ENCODE measurements at places on chromosomes 5 and 9.

DNA sequence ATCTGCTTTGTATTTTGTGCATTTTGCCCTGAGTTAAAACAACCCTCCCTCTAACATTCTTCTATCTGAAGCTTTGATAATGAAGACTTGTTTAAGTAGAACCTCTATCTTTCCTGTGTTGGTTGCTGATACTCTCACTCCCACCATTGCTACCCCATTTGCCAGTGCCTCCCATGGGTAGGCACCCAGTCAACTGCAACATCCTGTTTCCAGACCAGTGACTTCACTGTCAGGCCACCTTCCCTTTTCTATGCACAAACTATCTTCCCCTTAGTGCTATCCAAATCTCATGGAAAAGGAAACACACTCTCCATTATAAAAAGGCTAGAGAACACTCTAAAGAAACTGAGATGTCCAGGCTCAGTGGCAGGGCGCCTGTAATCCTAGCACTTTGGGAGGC, 5.6 kb upstream of the IARS1 start:
- DNase-seq = no peak

GRCh38 chr9:974031-974995, 2.1 kb upstream of the DMRT3 start:
- DNase-seq = no peak

DNA sequence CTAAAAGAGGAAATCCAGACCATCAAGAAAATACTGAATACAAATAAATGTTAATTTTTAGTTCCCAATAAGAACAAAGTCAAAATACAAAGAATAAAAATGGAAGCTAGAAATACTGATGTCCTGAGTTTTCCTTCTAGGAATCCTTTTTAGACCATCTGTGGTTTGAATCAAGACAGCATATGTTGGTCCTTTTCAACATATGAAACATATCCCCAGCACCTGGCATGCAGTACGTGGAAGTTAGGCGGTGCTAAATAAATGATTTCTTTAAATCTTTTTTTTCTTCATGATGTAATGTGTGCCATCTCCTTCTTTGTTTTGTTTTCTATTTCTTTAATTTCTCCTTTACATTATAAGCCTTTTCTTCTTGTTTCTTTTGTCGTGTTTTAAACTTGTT, 34.0 kb downstream of the KIAA1958 start:
- no peak for DNase-seq

- no peak for DNase-seq
Measured at GRCh38 chr5:73170522-73170921, 2.5 kb upstream of the TMEM174 start.

DNA sequence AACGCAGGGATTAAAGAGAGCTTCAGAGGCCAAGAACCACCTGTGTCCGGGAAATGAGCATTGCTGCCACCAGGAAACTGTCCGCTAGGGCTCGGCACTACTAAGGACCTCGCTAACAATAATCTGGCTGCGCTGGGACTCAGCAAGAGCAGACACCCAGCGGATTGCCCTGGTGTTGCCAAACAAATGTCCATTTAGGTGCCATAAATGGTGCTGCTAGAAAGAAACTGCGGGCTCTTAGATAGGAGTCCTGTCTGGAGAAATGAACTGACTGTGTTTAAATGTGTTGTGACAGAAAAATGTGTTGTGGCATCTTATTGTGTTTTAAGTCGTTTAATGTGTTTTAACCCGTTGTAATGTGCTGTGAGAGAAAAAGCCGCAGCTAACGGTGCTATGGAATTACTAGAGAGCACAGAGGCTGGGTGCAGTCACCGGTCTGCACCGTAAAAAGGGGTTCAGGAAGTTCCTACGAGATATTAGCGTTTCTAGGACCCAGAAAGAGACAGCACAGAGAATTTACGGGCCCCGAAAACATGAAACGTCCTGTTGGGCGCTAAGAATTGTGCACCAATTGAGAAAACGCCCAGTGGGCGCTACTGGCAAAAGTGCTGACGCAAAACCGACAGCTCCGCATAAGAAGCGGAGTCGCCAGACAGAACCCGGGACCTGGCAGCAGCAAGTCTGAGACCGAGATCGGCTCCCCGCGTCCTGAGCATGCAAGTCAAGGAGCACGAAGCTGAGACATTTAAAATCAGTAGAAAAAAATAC, 90.6 kb downstream of the ANXA2R start:
- DNase-seq = peak; percentile 34

DNA sequence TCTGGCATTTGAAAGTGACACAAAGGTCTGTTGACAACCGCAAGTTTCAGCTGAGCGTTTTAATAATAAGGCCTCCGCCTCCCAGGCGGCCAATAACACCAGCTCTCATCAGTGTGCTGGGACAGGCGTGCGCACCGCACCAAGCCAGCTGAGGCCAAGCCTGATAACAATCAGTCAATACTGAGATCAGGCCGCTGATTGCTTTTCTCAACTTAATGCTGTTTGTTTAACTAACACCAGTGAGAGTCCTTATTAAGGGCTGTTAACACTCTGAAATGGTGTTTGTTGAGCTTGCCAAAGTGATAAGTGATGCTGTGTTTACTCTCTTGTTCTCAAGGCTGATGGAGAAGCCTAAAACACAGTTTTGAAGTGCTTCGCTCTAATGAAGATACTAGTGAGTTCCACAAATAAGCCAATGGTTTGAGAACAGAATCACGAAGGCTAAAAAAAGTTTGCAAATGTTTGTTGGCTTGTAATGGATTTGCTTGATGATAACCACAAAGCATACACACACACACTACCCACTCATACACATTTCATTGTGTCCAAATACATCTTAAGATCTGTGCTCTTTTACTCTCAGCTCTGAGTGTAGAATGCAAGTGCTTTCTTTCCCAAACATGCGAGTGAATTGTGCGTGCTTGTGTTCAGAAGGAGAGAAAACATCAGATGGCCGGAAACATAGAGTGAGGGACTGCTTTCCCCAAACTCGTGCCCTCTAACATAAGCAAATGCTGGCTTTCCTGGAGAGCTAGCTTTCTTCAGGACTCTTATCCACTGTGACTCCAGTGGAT, 330.4 kb upstream of the KLF4 start:
- DNase-seq = peak; percentile 76

GRCh38 chr5:79301046-79301712, 65.2 kb downstream of the JMY start:
- DNase-seq = no peak

- DNase-seq = peak; percentile 1
Measured at GRCh38 chr9:84919440-84919839, 249.9 kb downstream of the NTRK2 start.

DNA sequence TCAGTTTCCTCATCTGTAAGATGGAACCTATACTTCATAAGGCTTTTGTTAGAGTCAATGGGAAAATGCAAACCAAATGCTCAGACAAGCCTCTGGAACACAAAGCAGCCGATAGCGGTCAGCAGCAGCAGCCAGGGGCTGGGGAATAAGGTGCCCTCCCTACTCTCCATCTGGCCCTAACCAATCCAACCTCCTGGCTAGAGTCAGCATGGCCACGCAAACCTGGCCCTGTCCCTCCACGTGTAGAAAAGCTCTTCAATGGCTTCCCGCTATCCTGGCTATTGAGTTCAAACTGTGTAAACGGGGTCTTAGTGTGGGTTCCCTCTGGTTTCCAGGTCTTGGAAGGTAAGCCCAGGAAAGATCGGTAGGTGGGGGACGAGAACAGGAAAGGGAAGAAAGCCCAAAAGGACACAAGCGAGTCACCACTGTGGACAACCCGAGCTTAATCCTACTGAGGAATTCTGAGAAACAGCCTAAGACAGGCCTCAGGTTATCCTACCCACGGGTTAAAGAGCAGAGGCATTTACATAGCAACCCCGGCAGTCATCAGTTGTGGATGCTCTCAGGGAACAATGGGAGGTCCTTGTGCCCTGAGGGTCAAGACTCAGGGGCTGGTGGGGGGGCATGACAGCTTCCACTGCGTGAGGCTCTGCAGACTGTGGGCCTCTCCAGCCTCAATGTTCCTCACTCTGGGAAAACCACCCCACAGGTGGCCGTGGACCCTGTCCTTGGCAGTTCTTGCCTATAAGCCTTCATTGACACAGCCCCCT, 30.9 kb downstream of the FABP6 start:
- DNase-seq = no peak

- no peak for DNase-seq
Measured at GRCh38 chr5:176697267-176697933, 50.1 kb downstream of the TSPAN17 start.

- DNase-seq = no peak
Measured at GRCh38 chr9:2545881-2546490, 75.6 kb upstream of the VLDLR start.

DNA sequence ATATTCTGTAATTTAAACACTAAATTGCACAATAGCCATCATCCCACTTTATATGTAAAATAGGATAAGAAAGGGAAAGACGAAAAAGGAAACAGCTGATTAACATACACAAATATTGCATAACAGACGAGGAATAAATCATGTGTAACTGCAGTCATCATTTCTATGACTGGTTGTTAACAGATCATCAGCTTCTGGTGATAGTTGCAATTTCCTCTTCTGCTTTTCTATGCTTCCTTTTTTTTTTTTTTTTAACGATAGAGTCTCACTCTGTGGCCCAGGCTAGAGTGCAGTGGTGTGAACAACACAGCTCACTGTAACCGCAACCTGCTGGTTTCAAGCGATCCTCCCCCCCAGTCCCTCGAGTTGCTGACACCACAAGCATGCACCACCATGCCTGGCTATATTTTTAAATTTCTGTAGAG, 22.5 kb upstream of the JAKMIP2 start:
- no peak for DNase-seq

GRCh38 chr5:72661405-72661804, 154.2 kb upstream of the ZNF366 start:
- DNase-seq = no peak

DNA sequence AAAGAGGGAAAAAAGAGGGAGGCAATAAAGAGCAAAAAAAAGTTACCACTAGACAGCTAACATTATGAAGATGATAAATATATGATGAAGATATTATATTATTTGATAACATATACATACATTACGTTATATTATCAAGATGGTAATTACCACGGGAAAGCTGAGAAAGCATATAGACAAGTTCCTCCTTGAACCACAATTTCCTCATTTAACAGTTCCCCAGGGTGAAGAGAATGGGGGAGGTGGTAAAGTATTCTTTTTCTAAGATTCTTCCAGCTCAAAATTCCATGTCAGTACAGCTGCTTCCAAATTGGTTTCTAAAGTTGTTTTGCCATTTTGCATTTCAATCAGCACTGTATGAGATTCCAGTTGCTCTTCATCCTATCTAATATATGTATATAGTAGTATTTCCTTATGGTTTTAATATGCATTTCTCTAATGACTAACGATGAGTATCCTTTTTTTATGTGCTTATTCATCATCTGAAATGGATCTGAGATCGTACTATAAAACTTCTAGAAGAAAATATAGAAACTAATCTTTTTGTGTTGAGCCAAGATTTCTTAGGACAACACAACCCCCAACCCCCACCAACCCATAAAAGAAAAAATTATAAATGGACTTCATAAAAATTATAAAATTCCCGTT, 49.5 kb upstream of the C9orf72 start:
- no peak for DNase-seq

GRCh38 chr5:141992349-141992963, 20.4 kb downstream of the GNPDA1 start:
- peak; percentile 44 for DNase-seq

- DNase-seq = no peak
Measured at GRCh38 chr5:155954701-155955445, 372.1 kb upstream of the SGCD start.

- no peak for DNase-seq
Measured at GRCh38 chr5:40787986-40788385, 10.2 kb downstream of the PRKAA1 start.

GRCh38 chr5:1159341-1159675, 42.1 kb upstream of the SLC6A19 start:
- DNase-seq = no peak

DNA sequence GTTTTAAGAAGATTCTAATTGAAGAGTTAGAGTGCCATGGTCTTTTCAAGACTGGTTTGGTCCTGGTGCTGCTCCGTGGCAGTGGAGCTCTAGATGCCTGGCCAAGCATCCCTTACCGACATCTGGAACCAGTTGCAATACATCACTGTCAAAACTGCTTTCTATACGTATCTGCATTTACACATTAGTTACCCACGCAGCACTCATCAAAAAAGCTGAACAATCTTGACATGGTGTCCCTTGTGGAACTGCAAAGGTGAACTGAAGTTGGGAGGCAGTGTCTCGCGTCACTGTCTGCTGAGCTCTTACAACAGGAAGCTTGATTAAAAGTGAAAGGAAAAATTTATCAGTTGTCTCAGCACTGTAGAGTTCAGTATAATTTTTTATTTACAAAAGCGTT, 82.6 kb downstream of the PBX3 start:
- no peak for DNase-seq

GRCh38 chr9:132846918-132847515, 31.1 kb downstream of the AK8 start:
- DNase-seq = no peak

DNA sequence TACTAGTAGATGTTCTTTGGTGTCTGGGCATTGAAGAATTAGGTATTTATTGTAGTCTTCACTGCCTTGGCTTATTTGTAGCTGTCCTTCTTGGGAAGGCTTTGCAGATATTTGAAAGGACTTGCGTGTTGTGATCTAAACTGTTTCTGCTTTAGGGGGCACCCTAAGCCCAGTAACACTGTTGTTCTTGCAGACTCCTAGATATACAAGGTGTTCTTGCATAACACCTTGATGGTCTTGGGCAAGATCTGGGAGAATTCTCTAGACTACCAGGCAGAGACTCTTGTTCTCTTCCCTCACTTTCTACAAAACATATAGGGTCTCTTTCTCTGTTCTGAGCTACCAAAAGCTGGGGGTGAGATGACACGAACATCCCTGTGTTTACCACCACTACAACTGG, 179.1 kb downstream of the FAM170A start:
- DNase-seq = no peak

- DNase-seq = no peak
Measured at GRCh38 chr9:121981118-121981883, 111.8 kb downstream of the TTLL11 start.

DNA sequence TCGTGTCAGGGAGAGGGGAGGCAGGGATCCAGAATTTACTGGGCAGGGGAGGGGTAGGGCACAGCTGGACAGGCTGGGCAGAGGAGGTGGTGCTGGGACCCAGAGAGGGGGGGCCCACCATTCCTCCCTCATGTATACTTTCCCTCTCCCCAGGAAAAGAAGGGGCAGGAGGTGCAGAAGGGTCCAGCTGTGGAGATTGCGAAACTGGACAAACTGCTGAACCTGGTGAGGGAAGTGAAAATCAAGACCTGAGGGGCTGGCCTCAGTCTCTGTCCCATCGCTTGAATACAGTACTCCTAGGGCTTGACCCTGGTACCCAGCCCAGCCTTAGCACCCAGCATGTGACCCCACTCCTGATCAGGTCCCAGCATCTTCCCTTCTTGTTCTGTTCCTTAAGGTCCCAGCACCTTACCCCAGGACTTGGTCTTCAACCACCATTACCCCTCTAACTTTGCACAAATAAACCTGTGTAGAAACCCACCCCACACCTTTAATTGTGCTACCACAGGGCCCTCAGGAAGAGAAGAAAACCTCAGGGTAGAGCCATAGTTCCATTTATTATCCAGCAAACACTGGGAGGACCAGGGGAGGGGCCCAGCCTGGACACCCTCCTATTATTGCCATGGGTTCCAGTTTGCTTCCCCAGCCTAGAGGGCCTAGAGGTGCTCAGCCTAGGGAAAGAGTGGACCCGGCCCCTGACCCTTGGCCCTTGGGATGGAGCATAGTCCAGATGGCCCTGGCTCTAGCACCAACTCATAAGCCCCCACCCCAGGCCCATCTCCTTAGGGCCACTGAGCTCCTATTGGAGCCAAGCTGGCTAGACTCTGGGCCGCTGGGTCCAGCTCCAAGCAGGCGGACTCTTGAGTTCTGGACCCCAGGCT, 2.0 kb downstream of the ENHO start:
- no peak for DNase-seq

- DNase-seq = no peak
Measured at GRCh38 chr5:139188558-139189270, 9.5 kb downstream of the SIL1 start.
